Activated T-cell treated with anti-CD3 and anti-CD28 coated beads, Interleukin-2, amount 50 U/mL, for 4 hours (primary cell): ENCODE measurements at places on chromosomes 4 and X.

DNA sequence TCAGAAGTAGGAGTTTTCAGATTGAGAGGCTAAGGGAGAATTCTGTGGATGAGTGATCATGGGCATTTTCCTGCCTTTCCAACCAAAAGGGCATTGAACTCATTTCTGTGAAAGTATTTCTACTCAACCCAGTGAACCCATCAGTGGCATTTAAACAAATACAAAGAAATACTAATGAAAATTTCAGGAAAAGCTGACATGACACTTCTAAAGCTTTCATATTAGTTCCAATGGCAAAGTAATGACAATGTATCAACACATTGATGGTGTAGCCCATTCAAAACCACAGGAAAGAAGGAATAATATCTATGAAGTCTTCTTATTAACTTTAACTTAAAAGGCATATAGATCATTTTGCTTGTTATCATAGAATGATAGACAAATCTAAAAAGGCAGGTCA, 183.5 kb upstream of the ANXA10 start:
- no peak for DNase-seq

- DNase-seq, result no peak
Measured at GRCh38 chr4:147854154-147854553, 122.3 kb downstream of the ARHGAP10 start.

GRCh38 chr4:141027421-141027820, 105.8 kb downstream of the RNF150 start:
- no peak for DNase-seq

- no peak for DNase-seq
Measured at GRCh38 chr4:88952081-88952480, 104.9 kb downstream of the FAM13A start.

DNA sequence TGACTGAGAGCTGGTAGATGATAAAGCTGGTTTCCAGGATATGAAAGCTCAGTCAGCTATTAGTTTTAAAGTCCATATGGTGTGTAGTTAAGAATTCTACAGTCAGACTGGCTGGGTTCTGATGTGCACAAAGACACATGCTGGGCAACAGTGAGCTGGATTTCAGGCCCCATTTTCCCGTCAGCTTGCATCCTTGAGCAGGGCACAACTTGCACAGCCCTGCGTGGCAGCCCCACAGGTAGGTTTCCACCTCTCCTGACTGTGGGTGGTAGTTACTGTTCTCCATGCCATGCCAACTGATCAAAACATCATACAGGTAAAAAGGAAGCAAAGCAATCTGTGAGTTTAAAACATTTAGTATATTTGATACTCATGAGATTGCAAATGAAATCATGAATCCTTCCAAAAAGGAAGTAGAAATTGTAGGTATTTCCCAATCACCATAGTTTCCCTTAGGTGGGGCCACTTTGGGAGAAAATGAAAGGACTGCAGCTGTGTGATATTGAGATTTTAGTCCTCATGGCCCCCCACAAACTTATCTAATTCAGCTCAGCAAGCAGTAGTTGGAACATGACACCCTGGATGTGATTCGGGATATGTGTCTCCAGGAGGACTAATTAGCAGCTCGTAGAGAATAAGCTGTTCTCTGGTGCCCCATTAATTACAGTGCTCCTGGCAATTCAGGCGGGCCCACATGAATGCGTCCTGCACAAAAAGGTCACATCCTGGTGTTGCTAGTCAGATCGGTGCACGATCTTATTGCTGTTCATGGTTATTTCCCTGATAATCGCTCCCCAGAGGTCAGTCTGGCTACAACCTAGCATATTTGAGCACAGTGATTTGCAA, 42.4 kb upstream of the NOCT start:
- DNase-seq, result no peak

DNA sequence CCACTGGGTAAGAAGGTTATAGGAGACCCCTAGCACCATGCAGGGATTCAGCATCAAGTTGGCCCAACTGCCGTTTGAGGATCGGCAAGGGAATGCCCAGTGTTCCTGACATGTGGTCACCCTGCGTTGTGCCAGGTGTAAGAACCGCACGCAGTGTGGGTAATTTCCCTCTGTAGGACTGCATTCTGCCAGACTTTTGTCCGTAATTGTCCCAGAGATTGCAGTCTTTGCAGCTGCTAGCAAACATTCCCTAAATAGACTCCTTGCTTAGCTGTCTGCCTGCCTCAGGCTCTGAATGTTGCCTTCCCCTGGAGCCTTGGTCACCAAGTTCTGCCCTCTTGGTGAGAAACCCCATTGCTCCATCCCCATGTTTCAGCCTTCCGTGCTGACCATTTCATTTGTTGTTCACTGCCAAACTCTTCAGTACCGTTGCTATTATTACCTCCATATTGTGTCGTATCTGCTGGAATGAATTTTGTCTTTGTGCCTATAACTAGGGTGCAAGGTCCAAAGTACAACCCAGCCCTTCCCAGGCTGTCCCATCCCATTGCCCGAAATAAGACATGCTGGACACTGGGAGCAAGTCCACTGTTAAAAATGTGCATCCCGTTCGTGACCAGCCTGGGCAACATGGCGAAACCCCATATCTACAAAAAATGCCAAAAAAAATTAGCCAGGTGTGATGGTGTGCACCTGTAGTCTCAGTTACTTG, 53.8 kb upstream of the USP9X start:
- no peak for DNase-seq

DNA sequence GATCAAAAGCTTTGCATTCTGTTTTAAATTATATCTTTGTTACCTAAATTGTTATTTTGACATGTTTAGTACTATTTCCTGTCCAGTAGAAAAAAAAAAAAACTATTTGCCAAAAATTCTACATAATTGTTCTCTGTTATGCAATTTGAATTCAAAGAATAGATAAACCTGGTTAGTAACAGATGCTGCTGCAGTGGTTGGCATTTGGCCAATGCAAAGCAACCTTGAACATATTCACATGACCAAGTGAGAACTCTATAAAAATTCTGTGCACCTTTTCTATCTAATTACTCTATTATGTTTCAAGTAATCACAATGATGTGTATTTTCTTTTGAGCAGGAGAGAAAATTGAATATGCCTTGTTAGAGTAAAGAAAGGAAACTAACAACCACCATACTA, 1473.4 kb downstream of the RPA4 start:
- no peak for DNase-seq

DNA sequence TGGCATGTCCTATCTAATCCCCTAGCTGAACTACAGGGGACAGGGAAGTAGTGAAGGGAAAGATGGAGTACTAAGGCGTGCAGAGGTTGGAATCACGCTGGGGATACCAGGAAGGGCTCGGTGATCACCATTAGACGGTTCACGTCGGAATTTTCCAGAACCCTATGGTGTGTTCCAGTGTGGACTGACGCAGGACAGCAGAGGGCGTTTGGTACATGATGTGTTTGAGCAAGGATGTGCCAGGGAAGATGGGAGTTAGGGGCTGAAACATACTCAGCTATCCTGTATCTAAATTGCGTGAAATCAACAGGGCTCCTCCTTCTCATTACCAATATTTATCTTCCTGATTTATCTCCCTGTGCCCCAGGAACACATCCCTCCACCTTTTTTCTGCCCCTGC, 33.7 kb downstream of the PRPS2 start:
- DNase-seq, result no peak

DNA sequence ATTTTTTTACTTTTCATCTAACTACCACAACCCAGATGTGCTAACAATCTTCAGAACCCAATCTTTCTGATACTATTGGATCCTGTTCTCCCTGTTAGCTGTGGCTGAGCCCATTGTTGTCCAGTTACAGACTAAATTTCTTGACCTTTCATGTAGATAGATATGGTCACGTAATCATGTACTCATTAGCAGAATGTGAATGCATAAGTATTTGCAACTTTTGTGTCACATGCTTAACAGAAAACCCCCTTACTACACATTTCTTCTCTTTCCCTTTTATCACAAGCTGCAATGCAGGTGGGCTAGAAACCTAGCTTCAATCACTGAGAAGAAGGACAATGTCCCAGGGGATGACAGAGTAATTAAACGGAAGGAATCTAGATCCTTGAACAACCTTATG, 13.1 kb upstream of the FAM13A start:
- no peak for DNase-seq

GRCh38 chrX:129632443-129632842, 22.3 kb downstream of the APLN start:
- no peak for DNase-seq

- no peak for DNase-seq
Measured at GRCh38 chrX:151596282-151596681, 32.8 kb downstream of the PASD1 start.

DNA sequence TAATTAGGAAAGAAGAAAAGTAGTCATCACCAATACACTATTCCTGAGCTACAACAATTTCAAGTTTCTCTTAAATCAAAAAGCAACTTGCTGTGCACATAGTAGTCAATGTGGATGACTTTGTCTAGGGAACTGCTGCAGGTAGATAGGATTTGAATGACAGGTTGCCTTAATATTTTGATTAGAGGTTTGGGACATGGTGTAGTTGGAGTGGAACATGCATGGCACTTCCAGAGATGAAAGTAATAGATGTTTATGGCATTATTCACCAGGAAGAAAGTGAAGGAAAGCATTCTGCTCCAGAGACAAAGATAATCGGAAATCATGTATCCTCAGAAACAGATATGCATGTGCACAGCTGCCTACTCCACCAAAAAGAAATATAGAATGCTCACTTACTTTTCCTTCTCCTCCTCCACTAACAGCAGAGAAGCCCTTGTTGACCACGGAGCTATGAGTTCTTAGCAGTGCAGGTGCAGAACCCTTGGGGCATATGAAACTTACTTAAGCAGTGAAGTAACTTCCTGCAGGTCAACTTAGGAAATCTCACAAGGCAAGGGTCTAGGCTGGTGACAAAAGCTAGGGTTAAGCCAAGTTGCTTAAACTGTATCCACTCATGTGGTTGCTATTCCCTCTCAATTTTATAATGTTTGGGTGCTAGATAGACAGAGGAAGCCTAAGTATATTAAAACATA, 390.8 kb downstream of the HNRNPD start:
- DNase-seq, result no peak

GRCh38 chr4:145937971-145938611, 532 bp downstream of the ZNF827 start:
- peak; percentile 25 for DNase-seq

GRCh38 chr4:16573739-16574138, 324.7 kb downstream of the LDB2 start:
- no peak for DNase-seq

DNA sequence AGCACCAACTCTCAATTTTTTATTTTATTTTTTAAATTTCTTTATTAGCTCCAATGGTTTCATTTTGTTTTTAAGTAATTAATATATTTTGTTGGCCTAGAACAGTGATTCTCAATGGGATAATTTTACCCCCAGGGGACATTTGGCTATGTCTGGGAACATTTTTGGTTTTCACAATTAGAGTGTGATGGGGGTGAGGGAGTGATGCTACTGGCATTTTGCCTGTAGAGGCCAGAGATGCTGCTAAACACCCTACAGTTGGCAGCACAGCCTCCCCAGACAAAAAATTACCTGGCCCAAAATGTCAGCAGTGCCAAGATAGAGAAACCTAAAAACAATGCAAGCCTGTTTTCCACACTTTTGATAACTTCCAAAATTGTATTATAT, 64.6 kb downstream of the HHIP start:
- DNase-seq, result no peak

- no peak for DNase-seq
Measured at GRCh38 chr4:100087743-100088142, 102.5 kb downstream of the DDIT4L start.

DNA sequence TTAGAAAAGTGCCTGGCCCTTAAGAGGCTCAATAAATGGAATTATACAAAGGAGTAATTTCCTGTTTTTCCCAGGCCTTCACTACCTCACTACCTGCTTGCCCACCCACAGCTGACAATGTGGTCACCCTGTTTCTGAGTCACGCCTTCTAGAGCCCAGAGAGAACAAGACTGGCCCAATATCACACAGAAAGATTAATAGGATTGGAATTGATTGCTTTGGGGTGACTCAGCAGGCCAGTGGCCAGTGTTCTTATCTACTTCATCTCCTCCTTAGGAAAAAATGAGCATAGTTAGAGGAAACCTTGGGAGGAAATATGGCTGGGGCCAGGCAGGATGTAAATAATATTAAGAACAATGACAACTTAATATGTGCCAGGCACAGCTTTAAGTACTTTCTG, 4.5 kb upstream of the FGF16 start:
- DNase-seq, result no peak

DNA sequence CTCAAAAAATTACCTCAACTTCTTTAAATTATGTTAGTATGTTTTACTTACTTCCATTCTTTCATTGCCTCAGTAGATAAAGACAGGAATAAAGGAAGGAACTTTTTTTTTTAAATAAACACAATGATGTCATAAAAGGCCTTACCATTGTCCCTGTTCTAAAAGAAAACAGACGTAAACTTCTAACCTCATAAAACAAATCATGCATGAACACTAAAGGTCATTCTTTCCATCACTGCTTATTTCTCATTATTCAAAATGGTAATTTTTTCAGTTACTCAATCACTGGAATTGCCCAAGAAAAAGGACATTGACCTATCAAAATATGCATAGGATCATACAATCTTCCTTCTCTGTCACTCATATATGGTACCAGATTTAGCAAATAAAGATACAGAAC, 32.2 kb upstream of the ARMCX2 start:
- DNase-seq, result no peak

GRCh38 chr4:158946825-158947224, 156.1 kb upstream of the RAPGEF2 start:
- no peak for DNase-seq

DNA sequence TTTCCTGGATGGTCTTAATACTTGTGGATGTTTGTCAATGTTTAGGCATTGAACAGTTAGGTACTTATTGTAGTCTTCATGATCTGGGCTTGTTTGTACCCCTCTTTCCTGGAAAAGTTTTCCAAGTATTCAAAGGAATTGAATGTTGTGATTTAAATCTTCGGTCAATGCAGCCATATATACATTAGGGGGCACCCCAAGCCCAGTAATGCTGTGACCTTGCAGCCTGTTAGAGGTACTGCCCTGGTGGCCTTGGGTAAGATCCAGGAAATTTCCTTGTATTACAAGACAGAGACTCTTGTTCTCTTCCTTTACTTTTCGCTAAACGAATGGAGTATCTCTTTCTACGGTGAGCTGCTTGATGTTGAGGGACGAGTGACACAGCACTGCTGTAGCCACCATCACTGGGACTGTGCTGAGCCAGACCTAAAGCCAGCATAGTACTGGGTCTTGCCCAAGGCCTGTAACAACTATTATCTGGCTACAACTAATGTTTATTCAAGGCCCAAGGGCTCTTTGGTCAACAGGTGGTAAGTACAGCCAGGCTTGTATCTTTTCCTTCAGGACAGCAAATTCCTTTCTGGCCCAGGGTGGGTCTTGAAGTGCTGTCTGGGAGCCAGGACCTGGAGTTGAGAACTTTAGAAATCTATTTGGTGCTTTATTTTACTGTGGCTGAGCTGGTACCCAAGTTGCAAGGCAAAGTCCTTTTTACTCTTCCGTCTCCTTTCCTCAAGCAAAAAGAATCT, 118.3 kb upstream of the ATOH1 start:
- DNase-seq, result no peak

- no peak for DNase-seq
Measured at GRCh38 chr4:112808001-112808400, 171.1 kb downstream of the LARP7 start.

- DNase-seq, result no peak
Measured at GRCh38 chr4:59818656-59819055, 1381.5 kb upstream of the ADGRL3 start.
